ENCODE measurements at places on chromosomes 16 and 17.

DNA sequence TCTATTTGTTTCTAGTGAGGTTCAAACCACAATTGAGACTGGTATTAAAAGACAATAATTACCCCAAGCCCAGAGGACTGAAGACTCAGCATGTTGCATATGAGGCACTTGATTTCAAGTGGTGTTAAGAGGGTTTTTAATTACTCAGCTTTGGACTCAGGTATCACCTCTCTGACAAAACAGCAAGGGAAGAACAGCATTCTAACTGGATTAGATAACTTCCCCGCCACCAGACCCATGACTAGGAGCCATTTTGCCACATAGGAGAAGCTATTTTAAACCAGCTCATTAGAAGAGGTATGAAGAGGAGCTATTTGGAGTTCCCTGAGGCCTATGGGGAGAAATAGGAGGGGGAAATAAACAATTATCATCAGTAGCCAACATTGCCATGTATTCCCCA is 226.1 kb upstream of the TOX3 start:
- DNase-seq, result peak; percentile 71

- DNase-seq, result peak; percentile 69
These were observed 108.5 kb upstream of the XYLT1 start for GRCh38 chr16:17578981-17579874.

- DNase-seq, result no peak
These were observed 252.6 kb upstream of the KCNJ16 start for GRCh38 chr17:69822314-69822875.

GRCh38 chr16:24972608-24973220 is 42.5 kb downstream of the ARHGAP17 start:
- no peak for DNase-seq

DNA sequence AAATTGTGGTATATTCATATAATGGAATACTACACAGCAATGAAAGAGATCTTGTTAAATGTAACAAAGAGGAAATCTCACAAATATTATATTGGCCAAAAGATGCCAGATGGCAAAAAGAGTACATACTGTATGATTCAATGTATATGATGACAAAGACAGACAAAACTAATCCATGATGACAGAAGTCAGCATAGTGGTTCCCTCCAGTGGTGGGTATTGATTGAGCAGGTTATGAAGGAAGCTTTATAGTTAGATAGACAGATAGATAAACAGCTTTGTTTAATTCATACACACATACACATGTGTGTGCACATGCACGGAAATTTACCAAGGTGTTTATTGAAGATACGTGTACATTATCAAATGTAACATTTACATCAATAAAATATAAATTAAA is 74.4 kb upstream of the SMIM36 start:
- no peak for DNase-seq

DNA sequence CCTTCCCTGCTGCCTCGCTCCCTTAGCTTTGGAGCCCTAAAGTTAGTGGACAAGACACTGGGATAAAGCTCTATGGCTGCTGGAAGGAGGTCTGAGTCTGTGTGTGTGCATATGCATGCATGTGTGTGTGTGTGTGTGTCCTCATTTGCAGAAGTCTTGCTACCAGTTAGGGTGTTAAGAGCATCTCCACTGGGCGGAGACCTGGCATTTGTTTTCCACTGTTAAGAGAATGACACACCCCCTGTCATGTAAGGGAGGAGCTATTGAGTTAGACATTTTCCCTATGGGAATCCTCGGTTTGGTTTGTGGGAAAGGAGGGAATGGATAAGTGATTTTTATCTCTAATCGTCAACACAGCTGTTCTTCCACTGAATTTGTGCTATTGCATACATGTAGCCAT is 24.8 kb upstream of the ARHGAP23 start:
- DNase-seq, result no peak

GRCh38 chr17:5115673-5116651 is at the start of gene USP6:
TSS of gene USP6 (plus strand) at chr17:5116032. CDS start at chr17:5130368, 14,336 bp downstream.
- no peak for DNase-seq

DNA sequence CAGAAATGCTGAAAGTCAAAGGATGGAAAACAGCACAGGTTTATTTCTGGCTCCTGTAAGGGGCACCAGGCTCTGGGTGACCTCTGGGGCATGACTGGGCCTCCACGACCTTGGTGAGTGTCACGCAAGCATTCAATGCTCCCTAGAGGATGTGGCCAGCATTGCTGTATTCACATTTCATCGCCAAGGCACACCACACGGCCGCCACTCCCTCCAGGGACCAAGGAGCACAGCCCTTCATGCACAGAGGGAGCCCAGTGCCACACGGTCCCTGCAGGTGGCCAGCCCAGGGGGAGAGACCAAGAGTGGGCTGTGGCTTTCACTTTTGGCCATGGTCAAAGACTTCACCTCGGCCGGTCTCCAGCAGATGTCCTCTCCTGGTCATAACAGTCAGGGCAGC is 137.4 kb upstream of the TNRC6C start:
- no peak for DNase-seq

DNA sequence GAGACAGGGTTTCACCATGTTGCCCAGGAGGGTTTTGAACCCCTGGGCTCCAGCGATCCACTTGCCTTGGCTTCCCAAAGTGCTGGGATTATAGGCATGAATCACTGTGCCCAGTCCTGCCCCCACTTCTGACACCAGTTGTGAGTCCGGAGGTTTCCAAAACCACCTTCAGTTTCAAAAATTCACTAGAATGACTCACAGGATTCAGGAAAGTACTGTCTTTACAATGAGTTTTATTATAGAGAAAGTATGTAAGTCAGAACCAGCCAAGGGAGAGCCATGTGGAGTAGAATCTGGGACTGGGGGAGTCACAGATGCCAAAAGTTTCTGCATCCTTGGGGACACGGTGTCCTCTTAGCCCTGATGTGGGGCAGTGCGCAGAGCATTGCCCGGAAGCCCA is 55.1 kb downstream of the PLD6 start:
- DNase-seq, result no peak

GRCh38 chr17:57459286-57459915 is 203.1 kb downstream of the MSI2 start:
- no peak for DNase-seq

DNA sequence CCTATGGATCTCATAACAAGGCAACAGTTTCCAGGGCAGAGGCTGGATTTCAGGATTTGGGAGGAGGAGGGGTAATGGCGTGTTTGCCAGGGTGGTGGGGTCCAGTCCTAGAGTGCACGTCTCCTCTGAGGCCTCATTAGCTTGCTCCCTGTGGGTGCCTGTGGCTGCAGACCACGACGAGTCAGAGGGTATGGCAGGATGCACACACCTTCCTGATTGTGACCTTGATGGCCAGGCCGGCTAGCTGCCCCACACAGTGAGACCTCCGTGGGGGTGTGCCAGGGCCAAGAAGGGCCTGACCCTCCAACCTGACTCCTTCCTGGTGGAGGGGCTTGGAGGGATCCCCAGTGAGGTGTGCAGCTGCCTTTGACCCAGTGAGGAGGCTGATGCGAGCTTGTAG is 4.0 kb upstream of the SMTNL2 start:
- DNase-seq, result no peak

GRCh38 chr17:40613467-40614154 is 34.0 kb downstream of the SMARCE1 start:
- no peak for DNase-seq

DNA sequence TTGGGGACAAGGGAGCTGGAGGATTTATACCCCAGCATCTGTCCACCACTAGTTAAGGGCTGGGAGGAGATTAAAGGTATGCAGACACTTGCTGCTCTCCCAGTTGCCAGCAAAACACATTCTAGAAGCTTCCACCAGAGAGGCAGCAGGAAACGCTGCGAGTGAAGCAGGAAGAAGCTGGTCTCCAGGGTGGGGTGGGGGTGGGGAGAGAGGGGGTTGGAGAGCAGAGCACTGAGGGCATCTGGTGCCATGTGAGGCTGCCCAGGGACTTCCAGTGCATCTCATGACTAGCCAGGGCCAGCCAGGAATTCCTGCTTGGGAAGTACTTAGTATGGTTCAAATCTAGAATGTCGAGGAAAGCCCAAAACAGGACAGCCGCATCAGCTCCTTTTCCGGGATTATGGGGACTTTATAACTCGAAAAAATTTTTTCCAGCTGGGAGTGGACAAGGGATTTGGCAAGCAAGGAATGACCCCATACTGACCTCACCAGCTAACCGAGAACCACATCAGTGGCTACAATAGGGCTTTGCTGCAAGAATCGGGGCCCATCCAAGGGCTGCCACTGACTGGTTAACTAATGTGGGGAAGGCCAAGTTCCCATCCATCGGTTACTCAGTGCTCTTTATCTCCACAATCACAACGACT is 26.2 kb upstream of the AXIN2 start:
- DNase-seq, result no peak

All from NCI-H1417 (cell line).